ENCODE measurements at places on chromosomes 4 and X.

DNA sequence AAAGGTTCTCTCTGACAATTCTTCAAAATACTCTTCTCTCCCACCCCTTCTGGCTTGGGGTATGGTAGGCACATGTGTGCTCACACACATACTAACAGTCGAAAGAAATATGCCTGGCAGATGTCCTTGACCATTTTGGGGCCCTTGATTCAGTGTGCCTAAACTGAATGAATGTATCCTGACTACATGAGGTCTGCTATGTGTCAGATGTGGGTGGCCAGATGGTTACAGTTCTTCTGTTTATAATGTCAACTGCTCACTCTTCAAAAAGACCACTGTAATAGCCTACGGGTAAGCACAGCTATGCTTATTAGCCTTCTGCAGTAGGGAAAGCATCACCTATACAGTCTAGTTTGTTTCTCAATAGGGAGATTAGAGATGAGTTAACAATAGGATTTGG is 63.7 kb upstream of the VEGFC start:
- H3K4me1 ChIP-seq: no peaks in the 10 kb centered on the region
- no peak for DNase-seq
- no peak overlapping the region for H3K27ac ChIP-seq
- no peaks in the 10 kb centered on the region for H3K27me3 ChIP-seq

DNA sequence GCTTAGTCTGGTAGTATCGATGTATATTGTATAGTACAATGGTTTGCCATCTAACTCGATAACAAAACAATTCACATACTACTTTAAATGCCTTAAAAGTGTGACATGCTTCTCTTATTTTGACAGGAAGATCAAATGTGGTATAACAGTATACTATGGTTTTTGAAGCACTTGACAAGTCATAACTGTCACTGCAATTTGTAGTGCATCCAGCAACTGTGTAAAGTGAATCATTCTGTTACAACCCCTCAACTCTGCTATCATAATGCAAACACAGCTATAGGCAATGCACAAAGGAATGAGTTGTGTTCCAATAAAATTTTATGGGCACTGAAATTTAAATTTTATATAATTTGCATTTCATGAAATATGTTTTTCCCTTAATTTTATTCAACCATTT is 14.0 kb downstream of the RAP1GDS1 start:
- H3K36me3 ChIP-seq: peaks cover 3% of the 10 kb centered on the region
- H3K27ac ChIP-seq: no peak overlapping the region
- H3K27me3 ChIP-seq: no peaks in the 10 kb centered on the region

DNA sequence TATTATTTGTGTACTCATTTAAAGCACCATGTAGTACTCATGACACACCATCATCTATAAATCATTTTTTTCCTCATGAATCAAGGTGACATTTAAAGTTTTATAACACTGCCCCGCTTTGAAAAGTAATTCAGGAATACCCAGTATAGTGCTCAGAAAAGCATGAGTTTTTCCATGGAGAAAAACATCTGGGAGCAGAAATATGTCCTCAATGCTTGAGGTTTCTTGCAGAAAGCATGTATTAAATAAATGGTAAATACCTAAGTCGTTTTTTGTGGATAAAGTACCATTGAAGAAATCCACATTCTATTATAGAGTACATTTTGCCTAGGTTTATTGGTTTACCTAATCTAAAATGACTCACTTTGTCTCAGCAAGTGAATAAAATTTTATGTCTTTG is 66.2 kb downstream of the UBA6 start:
- no peak for DNase-seq
- peaks cover 16% of the 10 kb centered on the region for H3K36me3 ChIP-seq
- no peak overlapping the region for H3K4me3 ChIP-seq
- H3K4me1 ChIP-seq: no peaks in the 10 kb centered on the region
- H3K27me3 ChIP-seq: no peaks in the 10 kb centered on the region
- no peak overlapping the region for H3K27ac ChIP-seq

- no peaks in the 10 kb centered on the region for H3K27me3 ChIP-seq
- DNase-seq: no peak
- no peak overlapping the region for H3K27ac ChIP-seq
- H3K36me3 ChIP-seq: no peaks in the 10 kb centered on the region
- H3K4me3 ChIP-seq: no peak overlapping the region
Observed at GRCh38 chr4:176385601-176386000, 65.8 kb downstream of the SPCS3 start.

DNA sequence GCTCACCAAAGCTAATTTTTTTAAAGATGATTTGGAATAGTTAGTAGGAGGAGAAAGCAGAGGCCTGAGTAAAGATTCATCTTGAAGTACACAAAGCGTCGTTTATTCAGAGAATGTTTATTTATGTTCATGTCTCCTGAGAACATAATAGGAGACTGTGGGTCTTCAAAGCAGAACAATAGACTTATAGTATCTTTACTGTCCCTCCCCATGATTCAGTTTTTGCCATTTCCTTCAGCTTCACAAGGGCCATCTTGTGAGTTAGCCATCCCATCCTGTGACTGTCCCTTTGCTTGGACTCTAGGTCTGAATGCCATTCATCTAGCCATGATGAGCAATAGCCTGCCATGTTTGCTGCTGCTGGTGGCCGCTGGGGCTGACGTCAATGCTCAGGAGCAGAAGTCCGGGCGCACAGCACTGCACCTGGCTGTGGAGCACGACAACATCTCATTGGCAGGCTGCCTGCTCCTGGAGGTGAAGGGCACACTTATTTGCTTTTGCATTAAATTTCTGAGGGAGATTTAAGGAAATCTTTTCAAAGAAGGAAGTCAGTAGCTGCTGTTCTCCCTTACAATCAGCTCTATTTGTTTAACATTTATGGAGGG is 105.8 kb downstream of the NFKB1 start:
- H3K27ac ChIP-seq: no peak overlapping the region
- DNase-seq: no peak
- H3K36me3 ChIP-seq: no peaks in the 10 kb centered on the region
- H3K4me3 ChIP-seq: no peak overlapping the region
- H3K27me3 ChIP-seq: no peaks in the 10 kb centered on the region
- H3K4me1 ChIP-seq: no peaks in the 10 kb centered on the region

- no peaks in the 10 kb centered on the region for H3K4me1 ChIP-seq
- H3K36me3 ChIP-seq: no peaks in the 10 kb centered on the region
- no peak for DNase-seq
- no peak overlapping the region for H3K4me3 ChIP-seq
Observed at GRCh38 chr4:23648854-23649596, 240.8 kb downstream of the PPARGC1A start.

DNA sequence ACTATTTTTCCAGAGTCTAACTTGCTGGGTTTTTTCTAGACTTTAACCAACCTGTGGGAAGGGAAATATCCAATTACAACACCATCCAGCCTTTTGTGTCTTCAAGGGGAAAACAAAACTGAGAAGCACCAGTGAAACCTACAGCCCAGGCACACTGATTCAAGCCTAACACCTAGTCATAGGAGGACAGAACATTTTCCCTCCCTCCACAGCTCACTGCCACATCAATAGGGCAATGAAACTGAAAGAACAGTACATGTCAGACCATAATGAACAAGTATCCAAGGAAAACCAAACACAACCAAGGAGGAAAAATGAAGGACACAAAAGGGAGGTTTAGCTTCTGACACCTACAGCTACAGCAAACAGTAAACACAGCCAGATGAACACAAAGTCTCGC is 17.6 kb downstream of the MAGEA8 start:
- no peak for DNase-seq
- no peaks in the 10 kb centered on the region for H3K4me1 ChIP-seq
- H3K4me3 ChIP-seq: no peak overlapping the region
- no peak overlapping the region for H3K27ac ChIP-seq
- no peaks in the 10 kb centered on the region for H3K36me3 ChIP-seq

GRCh38 chr4:10105421-10105820 is 11.2 kb downstream of the WDR1 start:
- H3K27me3 ChIP-seq: no peaks in the 10 kb centered on the region
- no peak overlapping the region for H3K27ac ChIP-seq
- DNase-seq: no peak
- H3K36me3 ChIP-seq: peaks cover 13% of the 10 kb centered on the region
- no peak overlapping the region for H3K4me3 ChIP-seq
- peaks cover 26% of the 10 kb centered on the region for H3K4me1 ChIP-seq

DNA sequence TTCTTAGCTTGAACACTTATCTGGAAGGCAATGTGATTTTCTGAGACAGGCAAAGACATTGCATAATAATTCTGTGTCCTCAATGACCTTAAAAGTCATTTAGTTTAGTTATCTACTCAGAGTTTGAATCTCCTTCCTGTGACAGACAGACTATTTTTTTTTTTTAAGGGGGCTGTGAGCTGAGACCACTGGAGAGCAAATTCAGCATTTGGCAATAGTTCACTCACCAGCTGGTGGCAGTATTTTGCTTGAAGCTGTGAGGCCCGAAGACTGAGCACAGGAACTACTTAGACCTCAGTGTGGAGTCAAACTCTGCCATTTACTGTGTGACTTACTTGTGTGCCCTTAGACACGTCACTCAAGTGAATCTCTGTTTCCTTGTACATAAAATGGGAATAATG is 22.9 kb upstream of the CPE start:
- H3K27me3 ChIP-seq: no peaks in the 10 kb centered on the region
- H3K4me3 ChIP-seq: no peak overlapping the region
- H3K27ac ChIP-seq: no peak overlapping the region

DNA sequence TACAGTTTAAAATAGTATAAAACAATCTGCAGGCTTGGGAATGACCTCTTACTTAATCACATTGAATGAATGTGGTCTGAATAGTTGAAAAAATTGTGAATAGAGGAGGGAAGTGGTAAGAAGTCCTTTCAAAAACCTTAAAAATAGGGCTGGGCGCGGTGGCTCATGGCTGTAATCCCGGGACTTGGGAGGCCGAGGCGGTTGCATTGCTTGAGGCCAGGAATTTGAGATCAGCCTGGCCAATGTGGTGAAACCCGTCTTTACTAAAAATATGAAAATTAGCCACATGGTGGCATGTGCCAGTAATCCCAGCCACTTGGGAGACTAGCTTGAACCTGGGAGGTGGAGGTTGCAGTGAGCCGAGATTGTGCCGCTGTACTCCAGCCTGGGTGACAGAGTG is 36.5 kb downstream of the HERC3 start:
- H3K27ac ChIP-seq: no peak overlapping the region
- H3K4me3 ChIP-seq: no peak overlapping the region
- no peaks in the 10 kb centered on the region for H3K27me3 ChIP-seq
- H3K36me3 ChIP-seq: no peaks in the 10 kb centered on the region
- no peak for DNase-seq
- H3K4me1 ChIP-seq: peaks cover 4% of the 10 kb centered on the region

DNA sequence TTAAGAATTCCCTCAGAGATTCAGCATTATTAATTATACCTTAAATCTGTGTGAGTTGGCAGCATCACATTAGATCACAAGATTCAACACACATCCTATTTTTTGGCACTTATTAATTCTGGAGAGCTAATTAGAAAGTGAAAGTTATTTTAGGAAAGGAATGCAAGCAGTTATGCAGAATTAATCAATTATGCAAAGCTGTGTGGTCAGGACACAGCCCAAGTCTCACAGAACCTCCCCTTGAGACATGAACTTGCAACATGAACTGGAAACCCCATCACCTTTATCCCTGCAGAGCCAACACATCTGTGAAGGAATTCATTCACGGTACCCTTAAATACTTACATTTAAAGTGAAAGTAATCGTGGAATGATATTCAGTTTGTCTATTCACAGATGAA is 80.5 kb downstream of the TSPAN5 start:
- no peaks in the 10 kb centered on the region for H3K36me3 ChIP-seq
- H3K27ac ChIP-seq: no peak overlapping the region
- H3K4me3 ChIP-seq: no peak overlapping the region
- no peaks in the 10 kb centered on the region for H3K27me3 ChIP-seq
- H3K4me1 ChIP-seq: peaks cover 32% of the 10 kb centered on the region

- no peaks in the 10 kb centered on the region for H3K36me3 ChIP-seq
- no peaks in the 10 kb centered on the region for H3K4me1 ChIP-seq
- H3K27ac ChIP-seq: no peak overlapping the region
- no peak overlapping the region for H3K4me3 ChIP-seq
- DNase-seq: peak; percentile 34
- no peaks in the 10 kb centered on the region for H3K27me3 ChIP-seq
Observed at GRCh38 chr4:180664766-180665368, 1578.3 kb upstream of the TENM3 start.

DNA sequence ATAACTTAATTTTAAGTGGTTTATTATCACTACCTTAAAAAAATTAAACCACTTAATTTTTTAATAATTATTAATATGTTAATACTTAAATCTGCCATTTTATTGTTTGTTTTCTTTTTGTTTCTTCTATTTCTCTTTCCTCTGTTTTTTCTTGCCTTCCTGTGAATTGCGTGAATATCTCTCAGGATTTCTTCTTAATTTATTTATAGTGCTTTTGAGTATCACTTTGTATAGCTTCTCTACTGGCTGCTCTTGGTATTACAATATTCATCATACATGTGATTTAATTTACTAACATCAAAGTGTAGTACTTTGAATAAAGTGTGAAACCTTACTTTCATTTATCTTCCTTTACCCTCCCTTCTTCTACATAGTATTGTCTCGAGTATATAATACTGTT is 349.5 kb upstream of the CPXCR1 start:
- no peaks in the 10 kb centered on the region for H3K36me3 ChIP-seq
- no peak for DNase-seq
- H3K4me1 ChIP-seq: no peaks in the 10 kb centered on the region
- no peak overlapping the region for H3K27ac ChIP-seq
- H3K27me3 ChIP-seq: no peaks in the 10 kb centered on the region
- no peak overlapping the region for H3K4me3 ChIP-seq

DNA sequence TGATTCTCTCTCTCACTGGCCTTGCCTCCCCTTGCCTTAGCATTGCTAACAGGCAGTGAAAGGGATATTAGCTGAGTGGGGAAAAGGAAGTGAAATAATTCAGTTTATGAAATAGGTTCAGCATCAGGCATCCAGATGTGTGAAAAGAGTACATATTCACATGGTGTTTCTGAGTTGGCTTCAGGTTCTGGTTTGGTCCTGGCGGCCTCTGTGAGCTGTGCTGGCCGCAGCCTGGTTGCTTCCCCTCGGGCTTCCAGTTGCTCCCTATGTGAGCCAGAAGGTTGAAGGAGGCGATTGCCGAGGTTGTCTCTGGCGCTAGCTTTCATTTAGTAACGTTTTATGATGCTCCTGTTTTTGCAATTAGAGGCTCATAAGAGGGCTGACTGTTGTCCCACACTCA is 99.1 kb upstream of the TLR2 start:
- H3K27ac ChIP-seq: no peak overlapping the region
- no peak for DNase-seq
- H3K4me3 ChIP-seq: no peak overlapping the region
- no peaks in the 10 kb centered on the region for H3K36me3 ChIP-seq
- no peaks in the 10 kb centered on the region for H3K27me3 ChIP-seq

- H3K27me3 ChIP-seq: no peaks in the 10 kb centered on the region
Observed at GRCh38 chr4:38621028-38621684, 42.8 kb upstream of the KLF3 start.
